ENCODE measurements at places on chromosomes 3 and 15. TPM values are rescaled to one million over a fixed set of nuclear protein-coding genes. Genes with fewer than 3 reads are reported as not detected.

Gene TGM5
- total RNA-seq: not detected

Gene PLCL2
- total RNA-seq: 7.1 TPM

Gene ACSBG1
- total RNA-seq: not detected

Gene SCAMP5
- 1.8 TPM for total RNA-seq

Gene GOLGA6L7
- not detected for total RNA-seq

Gene CCR1
- total RNA-seq: 1.6 TPM

Gene SLC9C1
- total RNA-seq: not detected

Gene FGF7
- 0.09 TPM for total RNA-seq

Gene MAGI1
- total RNA-seq: 26.1 TPM

Gene STRC
- 0.11 TPM for total RNA-seq

Gene ZPLD1
- 0.07 TPM for total RNA-seq

Gene XCR1
- total RNA-seq: 0.02 TPM

Gene RPP25
- total RNA-seq: 1.5 TPM

Gene GOLGA6L4
- total RNA-seq: 2.0 TPM

Gene AP3B2
- not detected for total RNA-seq

Gene PATL2
- total RNA-seq: 0.28 TPM

Gene GUCA1C
- total RNA-seq: not detected

Gene KIF23
- 1.0 TPM for total RNA-seq

Gene CEP19
- total RNA-seq: 0.56 TPM

Gene UBAP1L
- 2.6 TPM for total RNA-seq

Gene CDCP1
- 0.31 TPM for total RNA-seq

Gene P2RY14
- total RNA-seq: not detected

Gene PIGB
- total RNA-seq: 5.1 TPM

Gene MANF
- 74.9 TPM for total RNA-seq

Gene RTP1
- not detected for total RNA-seq

Gene SHC4
- not detected for total RNA-seq

Gene LRRC31
- 1.5 TPM for total RNA-seq

Gene FES
- 11.5 TPM for total RNA-seq

Gene GCNT3
- 3.8 TPM for total RNA-seq

All from right lobe of liver (tissue), 6 donors.